ENCODE measurements at places on chromosomes 7 and 10.

GRCh38 chr10:22148961-22149360 is 68.9 kb downstream of the EBLN1 start:
- no peak for DNase-seq

DNA sequence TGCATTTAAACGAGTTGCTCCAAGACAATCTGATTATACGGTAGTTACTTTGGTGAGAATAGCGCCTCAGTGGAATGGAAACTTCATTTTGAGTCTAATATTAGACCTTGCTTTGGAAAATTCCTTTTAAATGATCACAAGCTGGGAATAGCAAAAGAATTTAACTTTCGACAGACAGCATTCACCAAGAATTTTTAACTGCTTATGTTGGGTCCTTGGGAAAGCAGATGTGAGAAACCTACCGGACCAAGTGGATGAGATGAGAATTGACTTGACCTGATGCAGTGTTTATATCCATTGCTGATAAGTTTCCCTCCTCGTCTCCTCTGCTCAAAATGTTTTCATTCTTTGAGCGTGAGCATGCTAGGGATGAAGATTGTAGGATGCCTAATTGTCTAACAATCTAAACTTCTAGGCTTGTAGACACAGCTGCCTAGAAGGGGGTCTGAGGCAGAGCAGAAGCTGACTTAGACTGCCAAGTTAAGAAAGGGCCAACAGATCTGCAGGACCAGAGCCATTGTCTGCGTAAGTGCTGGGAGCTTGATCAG is 126.9 kb downstream of the CNNM2 start:
- DNase-seq, result no peak

DNA sequence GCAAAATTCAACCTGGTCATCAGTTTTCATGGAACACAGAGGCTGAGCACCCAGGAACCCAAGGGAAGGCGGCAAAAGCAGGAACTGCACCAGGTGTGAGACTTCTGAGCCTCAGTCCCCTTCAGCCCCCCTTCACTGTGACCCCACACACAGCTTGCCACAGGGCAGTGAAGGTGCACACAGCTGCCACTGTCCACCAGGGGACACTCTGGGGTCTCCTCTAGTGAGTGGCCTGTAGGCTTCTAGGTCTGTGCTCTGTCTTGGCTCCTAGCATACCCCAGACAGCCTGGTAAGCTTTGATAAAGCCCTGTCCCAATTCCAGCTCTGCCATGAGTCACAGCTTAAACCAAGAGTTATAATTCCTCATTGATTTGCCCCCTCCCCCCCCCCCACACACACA is 12.1 kb downstream of the KCNH2 start:
- DNase-seq, result no peak

GRCh38 chr10:127137391-127137790 is 59.0 kb downstream of the INSYN2A start:
- DNase-seq, result no peak

DNA sequence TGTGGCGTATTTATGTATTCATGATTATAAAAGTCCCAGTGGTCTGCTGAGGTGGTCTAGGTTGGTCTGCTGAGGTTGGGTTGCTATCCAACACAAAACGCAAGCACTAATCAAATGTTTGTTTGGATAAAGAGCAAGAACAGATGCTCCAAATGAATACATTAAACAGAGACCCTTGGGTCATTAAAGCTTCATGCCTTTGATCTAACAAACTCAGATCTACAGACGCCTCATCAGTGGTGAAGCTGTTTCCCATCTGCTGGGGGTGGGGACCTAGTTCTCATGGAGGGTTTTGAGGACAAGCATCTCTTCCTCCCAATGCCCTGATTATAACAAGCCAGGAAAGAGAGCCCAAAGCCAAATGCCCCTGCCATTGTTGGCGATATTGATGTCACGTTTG is 786.7 kb downstream of the NRG3 start:
- no peak for DNase-seq

GRCh38 chr10:132940791-132941465 is 1.4 kb downstream of the CFAP46 start:
- no peak for DNase-seq

- no peak for DNase-seq
These were observed 125.6 kb upstream of the ZNF32 start for GRCh38 chr10:43774234-43774769.

DNA sequence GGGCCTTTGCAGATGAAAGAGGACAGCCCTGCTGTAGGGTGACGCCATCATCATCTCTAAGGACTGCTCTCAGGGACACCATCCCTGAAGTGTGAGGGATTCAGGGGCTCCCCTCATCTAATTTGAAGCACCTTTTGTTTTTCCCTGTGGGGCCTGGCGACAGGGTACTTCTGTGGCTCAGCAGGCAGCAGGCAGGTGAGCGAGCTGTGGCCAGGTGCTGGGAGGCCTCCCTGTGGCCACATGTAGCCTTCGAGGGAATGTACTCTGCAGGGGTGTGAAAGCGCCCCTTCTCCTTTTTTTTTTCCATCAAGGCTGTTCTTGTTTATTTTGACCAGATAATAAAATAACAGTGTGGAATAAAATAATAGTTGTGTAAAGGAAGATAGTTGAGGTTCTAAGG is 118.2 kb upstream of the DPP6 start:
- DNase-seq, result no peak

- no peak for DNase-seq
These were observed 428.3 kb downstream of the TNS3 start for GRCh38 chr7:47153576-47153975.

GRCh38 chr10:61047081-61047480 is 103.1 kb upstream of the RHOBTB1 start:
- no peak for DNase-seq

- no peak for DNase-seq
These were observed 14.2 kb downstream of the RAB11FIP2 start for GRCh38 chr10:118032564-118032963.

DNA sequence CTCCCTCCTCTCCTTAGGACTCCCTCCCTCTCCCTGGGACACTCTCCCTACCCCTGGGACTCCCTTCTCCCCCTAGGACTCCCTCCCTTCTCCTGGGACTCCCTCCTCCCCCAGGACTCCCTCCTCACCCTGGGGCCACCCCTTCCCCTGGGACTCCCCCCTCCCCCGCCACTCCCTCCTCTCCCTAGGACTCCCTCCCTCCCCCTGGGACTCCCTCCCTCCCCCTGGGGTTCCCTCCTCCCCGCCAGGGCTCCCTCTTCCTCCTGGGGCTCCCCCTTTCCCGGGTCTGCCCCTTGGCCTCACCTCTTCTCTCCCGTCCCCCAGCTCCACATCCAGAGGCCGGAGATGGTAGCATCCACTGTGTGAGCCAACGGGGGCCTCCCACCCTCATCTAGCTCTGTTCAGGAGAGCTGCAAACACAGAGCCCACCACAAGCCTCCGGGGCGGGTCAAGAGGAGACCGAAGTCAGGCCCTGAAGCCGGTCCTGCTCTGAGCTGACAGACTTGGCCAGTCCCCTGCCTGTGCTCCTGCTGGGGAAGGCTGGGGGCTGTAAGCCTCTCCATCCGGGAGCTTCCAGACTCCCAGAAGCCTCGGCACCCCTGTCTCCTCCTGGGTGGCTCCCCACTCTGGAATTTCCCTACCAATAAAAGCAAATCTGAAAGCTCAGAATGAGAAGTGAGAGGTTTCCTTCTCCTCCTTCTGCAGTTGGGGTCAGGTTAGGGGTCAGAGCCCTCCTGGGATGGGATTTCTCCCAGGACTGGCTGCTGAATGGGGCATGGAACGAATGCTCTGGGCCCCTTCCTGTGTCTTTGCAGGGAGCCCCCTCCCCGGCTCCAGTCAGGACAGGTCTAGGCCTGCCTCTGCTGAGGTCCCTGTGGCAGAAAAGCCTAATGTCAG is 1.4 kb upstream of the MUC17 start:
- no peak for DNase-seq

DNA sequence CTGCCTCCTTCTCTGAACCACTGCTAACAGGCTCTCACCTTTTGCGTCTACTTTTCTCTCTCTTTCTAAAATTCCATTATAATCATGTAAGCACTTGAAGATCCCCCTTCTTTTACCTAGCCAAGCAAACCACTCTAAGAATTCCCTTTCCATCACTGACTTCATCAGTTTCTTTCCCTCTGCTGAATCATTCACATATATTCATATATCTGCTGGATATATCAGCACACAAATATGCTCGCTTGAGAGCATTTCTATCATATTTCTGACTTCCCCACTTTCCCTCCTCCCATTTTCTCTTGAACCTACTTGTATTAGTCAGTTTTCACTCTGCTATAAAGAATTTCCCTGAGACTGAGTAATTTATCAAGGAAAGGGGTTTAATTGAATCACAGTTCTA is 84.2 kb upstream of the LRRN3 start:
- DNase-seq, result no peak

DNA sequence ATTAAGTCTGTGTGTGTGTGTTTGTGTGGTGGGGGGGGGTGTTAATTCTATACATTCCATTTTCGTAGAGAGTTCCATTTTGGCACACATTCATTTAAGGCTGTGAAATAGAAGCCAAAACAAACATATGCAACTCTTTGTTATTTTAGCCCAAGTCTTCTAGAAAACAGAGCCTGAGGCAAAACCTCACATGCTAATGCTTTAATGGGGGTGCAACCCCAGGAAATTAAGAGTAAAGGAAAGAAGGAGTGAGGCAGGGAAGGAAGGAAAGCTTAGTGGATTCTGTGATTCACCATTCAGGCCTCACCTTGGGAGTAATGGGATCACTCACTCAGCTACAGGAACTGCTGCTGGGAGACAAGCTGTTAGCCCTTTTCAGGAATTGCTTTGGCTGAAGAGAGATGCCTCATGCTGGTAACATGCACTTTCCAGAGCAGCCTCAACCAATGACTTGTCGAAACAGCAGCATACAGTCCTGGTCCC is 73.0 kb upstream of the CTTNBP2 start:
- DNase-seq, result no peak

GRCh38 chr7:111741811-111742240 is 179.5 kb upstream of the IMMP2L start:
- DNase-seq, result peak; percentile 50

DNA sequence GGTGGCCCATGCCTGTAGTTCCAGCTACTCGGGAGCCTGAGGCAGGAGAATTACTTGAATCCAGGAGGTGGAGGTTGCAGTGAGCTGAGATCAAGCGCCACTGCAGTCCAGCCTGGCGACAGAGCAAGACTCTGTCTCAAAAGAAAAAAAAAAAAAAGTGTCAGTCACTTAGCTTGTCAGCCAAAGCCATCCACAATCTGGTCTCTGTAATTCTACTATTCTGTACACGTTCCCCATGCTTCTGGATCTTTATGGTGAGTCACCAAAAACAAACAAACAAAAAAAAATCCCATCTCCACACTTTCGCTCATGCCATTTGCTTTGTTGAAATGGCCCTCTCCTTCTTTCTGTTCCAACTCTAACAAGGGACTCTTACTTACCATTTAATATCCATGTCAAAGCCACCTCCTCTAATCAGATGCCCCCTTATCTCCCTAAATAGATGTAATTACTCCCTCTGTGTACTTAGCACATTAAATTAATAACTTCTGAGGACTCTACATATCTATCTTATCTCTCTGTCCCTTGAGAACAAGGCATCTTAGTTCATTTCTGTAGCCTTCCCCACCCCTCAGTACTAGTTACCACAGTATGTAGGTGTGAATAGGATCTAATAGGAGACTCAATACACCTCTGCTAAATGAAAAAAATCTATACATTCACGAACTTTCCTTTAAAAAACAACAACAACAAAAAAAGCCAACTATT is 128.4 kb downstream of the ELMO1 start:
- no peak for DNase-seq

GRCh38 chr10:50387007-50387731 is 135.9 kb upstream of the ASAH2 start:
- DNase-seq, result no peak

DNA sequence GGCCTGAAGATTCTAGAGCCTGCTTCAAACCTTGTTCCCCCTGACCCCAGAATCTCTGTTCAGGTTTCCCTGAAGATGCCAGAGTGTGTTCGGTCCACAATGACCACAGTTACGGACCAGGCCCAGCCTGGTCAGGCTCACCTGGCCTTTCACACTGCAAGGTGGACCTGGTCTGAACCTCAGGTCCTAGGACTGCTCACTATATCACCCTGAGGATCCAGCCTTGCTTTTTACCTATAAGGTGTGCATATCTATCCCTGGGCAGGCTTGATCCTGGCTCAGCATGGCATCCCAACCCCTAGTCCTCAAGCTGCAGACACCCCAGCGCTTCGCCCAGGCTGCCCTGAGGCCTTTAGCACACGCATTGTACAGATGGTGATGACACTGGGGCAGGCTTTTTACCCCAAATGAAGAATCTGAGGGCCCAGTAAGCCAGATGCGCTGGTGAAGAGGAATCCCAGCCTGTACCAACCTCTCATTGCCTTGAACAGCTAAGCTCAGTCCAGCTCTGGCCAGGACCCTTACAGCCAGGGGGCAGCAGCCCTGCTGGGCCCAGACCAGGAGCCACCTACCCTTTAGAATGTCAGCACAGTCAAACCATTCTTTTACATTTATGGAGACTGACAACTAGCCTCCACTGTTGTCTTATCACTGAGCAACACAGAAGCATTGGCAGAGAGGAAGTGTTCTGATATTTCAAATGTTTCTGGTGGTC is 28.0 kb downstream of the MAT1A start:
- DNase-seq, result no peak

DNA sequence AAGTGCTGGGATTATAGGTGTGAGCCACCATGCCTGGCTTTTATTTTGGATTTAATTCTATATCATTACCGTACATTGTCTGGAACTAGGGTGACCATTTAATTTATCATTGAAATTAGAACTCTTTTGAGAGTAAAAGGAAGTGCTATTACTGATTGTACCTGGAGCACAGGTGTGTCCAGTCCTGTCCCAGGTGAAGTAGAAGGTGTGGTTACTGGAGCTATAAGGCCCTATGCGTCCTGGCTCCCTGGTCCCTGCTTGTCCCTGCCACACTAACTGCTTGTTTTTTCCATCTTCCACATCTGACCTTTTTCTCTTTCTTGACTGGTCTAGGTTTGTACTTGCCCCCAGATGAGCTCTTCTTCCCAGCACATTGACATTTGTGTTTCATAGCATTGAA is 147.0 kb downstream of the PPP1R9A start:
- DNase-seq, result no peak

DNA sequence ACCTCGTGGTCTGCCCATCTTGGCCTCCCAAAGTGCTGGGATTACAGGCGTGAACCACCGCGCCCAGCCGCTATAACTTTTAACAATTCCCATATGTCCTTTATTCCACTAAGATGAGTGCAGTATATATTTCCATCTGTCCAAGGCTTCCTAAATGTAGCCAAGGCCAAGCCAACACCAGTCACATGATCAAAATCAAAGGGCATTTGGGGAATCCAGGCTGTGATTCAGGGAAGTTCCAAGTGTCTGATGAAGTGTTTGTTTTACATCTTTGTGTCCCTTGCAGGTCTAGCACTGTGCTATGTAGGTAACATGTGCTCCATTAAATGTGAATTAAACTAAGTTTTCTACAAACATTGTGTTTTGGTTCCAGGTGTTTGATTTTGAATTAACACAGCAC is 20.8 kb downstream of the AKR1E2 start:
- no peak for DNase-seq

DNA sequence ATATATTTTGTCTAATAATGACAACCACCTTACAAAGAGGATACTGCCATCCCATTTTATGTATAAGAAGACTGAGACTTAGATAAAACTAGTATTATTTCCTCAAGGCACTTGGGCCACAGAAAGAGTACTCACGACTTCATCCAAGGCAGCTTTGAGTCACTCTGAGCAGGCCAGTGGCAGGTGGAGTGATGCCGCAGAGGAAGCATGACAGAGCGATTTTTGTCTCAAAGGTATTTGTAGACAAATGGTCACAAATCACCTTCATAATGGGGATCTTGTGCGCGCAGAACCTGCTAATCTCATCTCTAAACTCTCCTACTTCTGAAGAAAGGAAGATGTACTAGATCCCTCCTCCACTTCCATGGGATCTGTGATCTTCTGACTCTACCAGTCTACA is 113.2 kb upstream of the NAMPT start:
- DNase-seq, result no peak

Data from suppressor macrophage (primary cell).